ENCODE measurements at places on chromosomes 1 and 21. TPM values are rescaled to one million over a fixed set of nuclear protein-coding genes. Genes with fewer than 3 reads are reported as not detected.

- DNase-seq, result no peak
Observed at GRCh38 chr21:46112725-46113215, 14.9 kb downstream of the COL6A2 start.

GRCh38 chr1:48730164-48730910, 46.4 kb downstream of the BEND5 start:
- no peak for DNase-seq

DNA sequence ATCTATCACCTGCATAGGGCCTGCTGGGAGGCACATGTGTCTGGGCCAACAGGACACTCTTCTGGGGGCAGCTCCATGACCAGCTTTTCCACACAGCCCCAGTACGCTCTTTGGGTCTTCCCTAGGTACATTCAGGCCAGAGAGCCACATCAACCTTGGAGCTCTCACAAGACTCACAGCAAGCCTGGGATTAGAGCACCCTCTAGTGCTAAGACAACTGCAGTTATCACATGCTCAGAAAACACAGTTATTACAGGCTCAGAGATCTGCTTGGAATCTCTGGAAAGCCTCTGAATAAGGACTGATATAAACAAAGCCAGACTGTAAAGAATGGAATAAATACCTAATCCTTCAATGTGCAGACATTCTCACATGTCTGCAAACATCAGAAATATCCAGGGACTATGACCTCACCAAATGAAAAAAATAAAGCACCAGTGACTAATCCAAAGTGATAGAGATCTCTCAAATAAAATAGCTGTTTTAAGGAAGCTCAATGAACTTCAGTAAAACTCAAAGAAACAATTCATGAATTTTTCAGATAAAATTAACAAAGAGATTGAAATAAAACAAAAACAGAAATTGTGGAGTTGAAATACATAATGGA, 563.9 kb upstream of the NR5A2 start:
- DNase-seq, result no peak

DNA sequence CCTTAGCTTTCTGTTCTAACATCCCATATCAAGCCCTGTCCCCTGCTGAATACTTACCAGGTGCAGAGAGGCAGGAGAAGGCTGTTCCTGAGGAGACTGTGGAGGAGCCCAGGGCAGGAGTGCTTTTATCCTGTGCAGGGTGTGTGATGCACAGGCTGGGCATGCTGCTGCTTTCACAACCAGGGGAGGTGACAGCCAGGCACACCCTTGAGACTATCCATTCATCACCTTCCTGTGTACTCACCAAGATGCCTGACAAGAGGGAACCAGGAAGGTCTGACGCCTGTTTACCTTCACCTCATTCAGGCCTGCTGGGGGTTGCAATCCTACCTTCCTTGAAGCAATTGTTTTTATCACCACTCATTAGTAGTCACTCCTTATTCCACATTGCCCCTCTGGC, at the start of gene LCE3E:
Gene LCE3E, minus strand, starts transcription at position 100 of the 400 bp plus-strand sequence. CDS start 572 bp downstream, outside the sequence.
- DNase-seq, result no peak

- no peak for DNase-seq
Observed at GRCh38 chr1:207424570-207425131, 29.5 kb upstream of the CR2 start.

DNA sequence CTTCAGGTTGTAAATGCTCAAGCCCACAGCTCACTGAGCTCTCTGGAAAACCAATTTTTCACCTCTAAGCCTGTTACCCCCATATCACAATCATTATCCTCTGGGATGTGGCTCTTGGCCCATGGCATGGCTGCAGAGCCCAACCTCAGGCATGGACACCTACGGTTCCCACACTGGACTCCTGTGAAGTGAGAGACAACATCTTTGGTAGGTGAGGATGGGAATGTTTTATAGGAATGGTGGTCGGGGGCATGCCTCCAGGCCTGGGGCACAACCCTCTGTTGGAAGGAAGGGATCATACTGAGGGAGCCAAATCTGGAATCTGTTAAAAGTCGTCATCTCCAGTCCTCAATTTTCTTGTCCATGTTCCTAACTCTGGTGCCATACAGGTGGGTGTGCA, 179.1 kb downstream of the FOXD2 start:
- DNase-seq, result no peak

DNA sequence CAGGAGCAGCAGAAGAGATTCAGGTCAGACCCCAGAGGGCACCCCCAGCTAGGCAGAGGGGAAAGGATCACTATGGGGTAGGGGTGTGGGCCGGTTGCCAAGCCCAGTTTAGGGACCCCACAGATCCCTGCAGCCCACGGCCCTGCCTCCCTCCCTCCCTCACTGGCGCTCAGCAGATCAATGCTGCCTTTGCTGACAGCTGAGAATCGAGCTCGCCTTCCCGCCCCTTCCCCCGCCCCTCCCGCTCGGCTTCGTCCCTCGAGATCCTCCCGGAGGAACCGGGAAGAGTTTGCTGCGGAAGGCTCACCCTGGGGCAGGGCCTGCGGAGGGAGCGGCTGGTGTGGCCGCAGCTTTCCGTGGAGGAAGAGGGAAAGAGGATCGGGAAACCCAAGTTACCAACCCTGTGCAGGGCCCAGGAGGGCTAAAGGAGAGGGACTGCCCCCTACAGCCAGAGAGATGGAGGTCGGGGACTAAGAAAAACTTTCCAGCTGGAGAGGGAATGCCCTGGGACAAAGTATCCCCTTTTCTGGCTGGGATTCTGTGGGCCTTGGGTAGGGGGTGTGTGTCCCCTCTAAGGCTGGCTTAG, 1.1 kb upstream of the KCNQ4 start:
- DNase-seq, result no peak

DNA sequence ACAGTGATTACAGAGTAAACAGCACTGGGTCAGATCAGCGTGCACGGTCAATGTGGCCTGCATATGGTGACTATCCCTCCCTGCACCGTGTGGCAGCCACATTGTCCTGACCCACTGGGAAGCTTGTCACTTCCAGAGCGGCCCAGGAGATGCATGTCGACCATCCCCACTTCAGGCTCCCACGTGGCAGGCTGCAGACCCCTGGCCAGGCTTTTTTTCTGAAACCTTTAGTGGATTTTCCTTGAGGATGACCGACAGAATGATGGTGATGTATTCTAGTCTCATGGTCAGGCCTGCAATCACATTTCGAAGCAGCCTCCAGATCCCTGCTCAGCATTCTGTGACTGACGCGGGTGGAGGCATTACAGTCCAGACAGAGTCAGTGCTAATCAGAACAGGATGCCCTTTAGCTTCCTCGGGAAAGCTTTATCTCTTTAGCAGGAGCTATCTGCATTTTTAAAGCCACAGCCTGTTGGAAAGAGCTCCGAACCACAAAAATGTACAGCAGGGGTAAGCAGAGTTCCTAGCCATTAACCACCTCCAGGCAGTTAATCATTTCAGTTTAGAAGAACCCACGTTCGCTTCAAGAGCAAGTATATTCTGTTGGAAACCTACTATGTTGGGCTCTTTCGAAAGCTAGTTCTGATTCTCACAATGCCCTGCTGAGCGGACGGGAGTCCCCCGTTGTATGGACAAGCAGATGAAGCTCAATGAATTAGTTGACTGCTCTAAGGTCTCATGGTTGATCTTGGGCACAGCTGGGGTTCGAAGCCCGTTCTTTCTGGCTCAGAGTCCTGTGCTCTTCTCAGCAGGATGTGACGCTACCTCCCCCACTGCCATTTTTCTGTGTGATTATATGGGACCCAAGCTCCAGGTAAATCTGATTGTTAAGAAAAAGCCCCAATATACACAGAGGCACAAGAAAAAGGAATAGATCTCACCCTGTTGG, 56.5 kb downstream of the IRF2BP2 start:
- DNase-seq, result no peak

DNA sequence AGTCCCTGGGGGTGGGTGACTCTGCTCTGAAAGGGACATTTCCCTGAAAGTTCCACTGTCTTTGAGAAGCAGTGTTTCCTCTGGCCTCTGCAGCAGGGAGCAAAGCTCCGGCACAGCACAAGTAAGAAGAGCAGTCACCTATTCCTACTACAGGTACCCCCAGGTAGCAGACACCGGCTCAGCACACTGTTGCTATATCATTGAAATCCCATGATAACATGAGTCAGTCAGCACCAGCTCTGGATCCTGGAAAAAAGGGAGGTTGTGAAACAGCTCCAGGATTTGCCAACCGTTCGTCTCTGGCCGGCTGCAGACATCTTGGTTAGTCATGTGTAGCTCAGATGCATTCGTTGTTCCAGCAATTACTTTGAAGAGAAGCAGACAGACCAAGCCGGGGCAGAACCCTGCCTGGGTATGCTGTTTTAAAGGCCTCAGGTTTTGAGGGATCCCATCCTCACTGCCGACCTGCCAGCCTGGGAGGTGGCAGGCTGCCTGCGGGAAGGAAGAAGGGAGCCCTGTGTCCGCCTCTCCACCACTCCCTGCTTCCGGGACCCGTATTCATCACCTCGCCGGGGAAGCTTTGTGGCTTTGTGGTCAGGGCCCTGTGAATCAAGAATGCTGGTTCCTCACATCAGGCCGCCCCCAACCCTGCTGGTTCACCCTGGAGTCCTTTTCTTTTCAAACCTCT, 139.2 kb downstream of the CLIC6 start:
- DNase-seq, result peak; percentile 85

- DNase-seq, result peak; percentile 94
Observed at GRCh38 chr1:3668585-3669300, 16.4 kb downstream of the TP73 start.

- no peak for DNase-seq
Observed at GRCh38 chr1:12279728-12280464, 50.1 kb downstream of the VPS13D start.

GRCh38 chr1:143653429-143653802, 318.4 kb downstream of the FAM72C start:
- DNase-seq, result no peak

RIT1 gene
- total RNA-seq, result 55.8 TPM

NBPF10 gene
- 5.0 TPM for total RNA-seq

KRTAP21-2 gene
- not detected for total RNA-seq

MASP2 gene
- not detected for total RNA-seq

C1QTNF12 gene
- total RNA-seq, result 11.8 TPM

PGBD2 gene
- total RNA-seq, result 5.6 TPM

Data from PC-9 (cell line).